ENCODE measurements at places on chromosomes 1 and 21. TPM values are rescaled to one million over a fixed set of nuclear protein-coding genes. Genes with fewer than 3 reads are reported as not detected.

ADGRL2 gene
- not detected for total RNA-seq

CFAP74 gene
- not detected for total RNA-seq

TIE1 gene
- total RNA-seq = not detected

OR2L2 gene
- not detected for total RNA-seq

- H3K36me3 ChIP-seq = no peaks in the 10 kb centered on the region
- H3K27ac ChIP-seq = no peak overlapping the region
- no peaks in the 10 kb centered on the region for H3K27me3 ChIP-seq
- H3K4me3 ChIP-seq = no peak overlapping the region
- no peak for DNase-seq
Observed at GRCh38 chr1:216075339-216075738, 347.9 kb downstream of the USH2A start.

- no peak overlapping the region for H3K27ac ChIP-seq
- no peaks in the 10 kb centered on the region for H3K36me3 ChIP-seq
- no peaks in the 10 kb centered on the region for H3K27me3 ChIP-seq
- no peaks in the 10 kb centered on the region for H3K4me1 ChIP-seq
- no peak overlapping the region for H3K4me3 ChIP-seq
Observed at GRCh38 chr1:44013949-44014348, 17.3 kb downstream of the SLC6A9 start.

DNA sequence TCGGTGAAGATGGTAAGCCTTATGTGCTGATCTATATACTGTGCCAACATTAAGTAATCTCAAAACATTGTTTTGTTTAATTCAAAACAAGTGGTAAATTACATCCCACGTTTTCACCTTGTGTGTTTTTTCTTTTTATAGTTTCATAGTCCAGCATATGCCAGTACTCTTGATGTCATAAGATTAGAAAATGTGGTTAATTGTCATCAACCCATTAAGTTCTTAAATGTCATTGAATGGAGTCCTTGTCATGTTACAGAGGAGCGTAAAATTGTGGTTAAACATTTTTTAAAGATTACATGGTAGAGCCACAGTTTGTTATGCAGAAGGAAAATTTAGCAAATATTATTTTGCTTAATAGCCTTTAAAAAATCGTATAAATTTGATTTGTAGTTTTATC lies 93.1 kb downstream of the FNBP1L start:
- H3K36me3 ChIP-seq = no peaks in the 10 kb centered on the region
- H3K4me3 ChIP-seq = no peak overlapping the region
- DNase-seq = no peak
- no peak overlapping the region for H3K27ac ChIP-seq
- no peaks in the 10 kb centered on the region for H3K27me3 ChIP-seq

GRCh38 chr1:119141020-119141424 lies 569 bp upstream of the WARS2 start:
- H3K4me3 ChIP-seq = peak overlapping the region; percentile 87
- DNase-seq = peak; percentile 72
- peaks cover 43% of the 10 kb centered on the region for H3K4me1 ChIP-seq
- no peaks in the 10 kb centered on the region for H3K36me3 ChIP-seq
- H3K27ac ChIP-seq = peak overlapping the region; percentile 72

DNA sequence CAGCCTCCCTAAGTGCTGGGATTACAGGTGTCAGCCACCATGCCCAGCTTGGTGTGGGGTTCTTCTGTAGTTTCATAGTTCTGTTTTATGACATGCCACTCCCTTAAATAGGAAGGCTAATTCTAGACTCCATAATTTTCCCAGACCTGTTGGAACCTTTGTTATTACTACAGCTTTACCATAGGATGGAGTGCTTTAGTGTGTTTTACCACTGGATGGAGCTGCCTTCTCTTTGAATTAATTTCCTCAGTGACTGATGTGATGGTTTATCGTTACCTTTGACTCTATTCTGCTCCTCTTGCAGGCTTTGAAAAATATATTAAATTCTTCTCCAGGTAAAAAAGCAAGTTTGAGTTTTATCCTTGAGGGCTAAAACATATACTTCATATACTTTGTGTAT lies 84.6 kb upstream of the NEK7 start:
- no peak overlapping the region for H3K27ac ChIP-seq
- H3K4me1 ChIP-seq = no peaks in the 10 kb centered on the region
- no peaks in the 10 kb centered on the region for H3K36me3 ChIP-seq
- H3K27me3 ChIP-seq = no peaks in the 10 kb centered on the region
- H3K4me3 ChIP-seq = no peak overlapping the region

DNA sequence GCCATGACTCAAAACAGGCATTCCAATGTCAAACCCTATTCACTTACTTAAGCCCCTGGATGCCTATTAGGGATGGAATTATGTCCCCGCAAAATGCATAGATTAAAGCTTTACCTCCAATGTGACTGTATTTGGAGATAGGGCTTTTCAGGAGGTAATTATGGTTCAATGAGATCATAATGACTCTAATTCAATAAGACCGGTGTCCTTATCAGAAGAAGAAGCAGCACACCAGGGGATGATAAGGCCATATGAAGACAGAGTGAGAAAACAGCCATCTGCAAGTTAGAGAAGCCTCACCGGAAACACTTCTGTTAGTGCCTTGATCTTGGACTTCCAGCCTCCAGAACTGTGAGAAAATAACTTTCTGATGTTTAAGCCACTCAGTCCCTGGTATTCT lies 1131.8 kb upstream of the TMPRSS15 start:
- H3K4me3 ChIP-seq = no peak overlapping the region
- no peak for DNase-seq
- no peak overlapping the region for H3K27ac ChIP-seq
- H3K27me3 ChIP-seq = no peaks in the 10 kb centered on the region

DNA sequence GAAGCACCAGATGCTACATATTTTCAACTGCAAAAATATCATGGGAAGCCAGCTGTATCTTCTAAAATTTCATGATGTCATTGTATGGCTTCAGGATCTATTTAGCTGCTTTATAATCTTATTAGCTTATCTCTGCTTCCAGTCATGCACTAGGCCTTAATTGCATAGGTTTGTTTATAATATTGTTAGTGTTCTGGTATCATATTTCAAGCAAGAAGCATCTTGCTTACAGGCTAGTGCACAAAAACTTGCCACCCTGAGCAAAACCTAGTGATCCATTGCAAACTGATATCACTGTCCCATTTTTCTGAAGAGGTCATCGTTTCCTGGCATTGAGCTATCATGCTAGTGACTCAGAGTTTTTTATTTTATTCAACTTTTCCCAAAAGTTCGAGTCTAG lies 15.7 kb upstream of the NRIP1 start:
- H3K27ac ChIP-seq = no peak overlapping the region
- H3K36me3 ChIP-seq = no peaks in the 10 kb centered on the region
- no peaks in the 10 kb centered on the region for H3K27me3 ChIP-seq
- DNase-seq = no peak
- no peaks in the 10 kb centered on the region for H3K4me1 ChIP-seq

DNA sequence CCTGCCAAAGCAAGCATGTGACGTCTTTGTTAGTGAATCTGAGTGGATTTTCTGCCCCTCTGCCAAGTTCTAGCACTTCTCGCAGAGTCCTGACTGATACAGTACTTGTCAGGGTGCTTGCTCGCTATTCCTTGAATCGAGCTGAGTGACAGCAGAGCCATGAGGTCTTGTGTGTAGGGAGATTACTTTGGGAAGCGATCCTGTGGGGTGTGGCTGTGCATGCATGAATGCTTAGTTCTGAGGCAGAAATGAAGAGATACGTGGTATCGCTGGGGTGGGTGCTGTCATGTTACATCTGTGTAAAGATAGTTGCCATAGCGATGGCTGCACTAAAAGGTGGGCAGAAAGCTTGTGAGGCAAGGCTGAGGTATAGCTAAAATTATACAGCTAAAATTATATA lies 19.3 kb upstream of the DNAJC28 start:
- H3K4me1 ChIP-seq = no peaks in the 10 kb centered on the region
- no peak overlapping the region for H3K27ac ChIP-seq
- H3K27me3 ChIP-seq = no peaks in the 10 kb centered on the region
- H3K4me3 ChIP-seq = no peak overlapping the region
- H3K36me3 ChIP-seq = peaks cover 76% of the 10 kb centered on the region

DNA sequence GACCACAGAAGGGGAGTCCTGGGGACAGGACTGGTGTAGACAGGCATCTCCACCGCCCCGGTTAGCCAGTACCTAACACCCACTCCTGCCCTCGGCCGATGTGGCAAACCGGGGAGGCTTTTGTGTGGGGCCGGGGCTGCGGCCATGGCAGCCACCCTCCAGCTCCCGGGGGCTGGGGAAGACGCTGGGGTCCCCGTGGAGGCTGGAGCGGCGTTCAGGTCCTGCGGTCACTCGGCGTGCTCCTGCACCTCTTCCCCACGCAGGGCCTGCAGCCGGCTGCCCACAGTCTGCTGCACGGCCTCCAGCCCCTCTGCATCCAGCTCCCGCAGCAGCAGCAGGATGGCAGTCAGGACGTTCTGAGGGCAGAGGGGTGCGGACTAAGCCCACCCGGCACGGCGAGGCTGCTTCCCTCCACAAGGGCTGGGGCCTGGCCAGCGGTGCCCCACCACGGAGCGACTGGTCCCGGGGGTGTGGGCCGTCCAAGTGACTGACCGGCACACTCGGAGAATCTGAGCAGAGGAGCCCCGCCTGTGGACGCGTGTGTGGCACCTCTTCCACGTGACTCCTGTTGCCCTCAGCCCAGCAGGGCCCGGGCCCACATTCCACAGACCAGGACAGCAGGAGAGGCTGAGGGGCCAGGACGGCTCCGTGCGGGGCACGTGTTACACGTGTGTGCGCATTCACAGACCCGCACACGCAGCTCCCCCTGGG lies 9.1 kb downstream of the CFAP410 start:
- peaks cover 7% of the 10 kb centered on the region for H3K4me1 ChIP-seq
- no peak overlapping the region for H3K4me3 ChIP-seq
- H3K27ac ChIP-seq = no peak overlapping the region
- no peaks in the 10 kb centered on the region for H3K27me3 ChIP-seq
- H3K36me3 ChIP-seq = no peaks in the 10 kb centered on the region
- DNase-seq = no peak

DNA sequence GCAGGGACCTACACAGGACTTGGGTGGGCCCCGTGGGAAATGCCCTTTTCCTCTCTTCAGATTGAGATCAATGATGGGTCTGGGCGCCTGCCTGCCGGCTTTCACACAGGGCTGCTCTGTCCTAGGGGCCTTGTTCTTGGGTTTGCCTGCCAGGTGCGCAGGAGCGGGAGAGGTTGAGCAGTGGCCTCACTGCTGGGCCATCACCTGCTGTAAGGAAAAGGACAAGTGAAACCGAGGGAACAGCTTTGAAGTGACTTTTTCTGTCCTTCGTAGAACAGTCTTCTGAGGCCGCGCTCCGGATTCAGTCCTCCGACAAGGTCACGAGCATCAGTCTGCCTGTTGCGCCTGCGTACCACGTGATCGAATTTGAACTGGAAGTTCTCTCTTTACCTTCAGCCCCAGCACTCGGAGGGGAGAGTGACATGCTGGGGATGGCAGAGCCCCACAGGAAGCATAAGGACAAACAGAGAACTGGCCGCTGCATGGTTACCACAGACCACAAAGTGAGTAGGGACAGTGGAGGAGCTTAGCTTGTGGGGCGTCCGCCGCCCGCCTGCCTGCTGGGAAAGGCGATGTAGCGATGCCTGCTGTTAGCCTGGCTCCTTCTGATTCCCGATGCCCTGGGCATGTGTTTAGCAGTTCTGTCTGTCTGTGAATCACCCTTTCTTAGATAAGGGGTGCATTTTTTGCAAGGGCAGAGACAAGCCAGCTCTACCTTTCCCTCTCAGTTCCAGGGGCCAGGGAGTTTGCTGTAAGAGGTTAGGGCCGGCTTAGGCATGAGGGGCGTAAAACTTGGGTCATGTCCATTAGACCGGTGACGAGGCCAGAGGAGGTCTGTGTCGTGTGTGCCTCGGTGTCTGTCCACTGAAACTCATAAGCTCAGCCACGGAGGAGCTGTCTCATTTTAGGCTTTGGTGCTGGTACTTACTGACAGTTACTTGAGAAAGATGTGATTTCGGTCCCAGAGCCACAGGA lies 19.5 kb upstream of the PWP2 start:
- H3K36me3 ChIP-seq = peaks cover 16% of the 10 kb centered on the region
- no peaks in the 10 kb centered on the region for H3K4me1 ChIP-seq

- no peaks in the 10 kb centered on the region for H3K36me3 ChIP-seq
- DNase-seq = no peak
- no peaks in the 10 kb centered on the region for H3K27me3 ChIP-seq
- H3K4me3 ChIP-seq = no peak overlapping the region
- H3K27ac ChIP-seq = no peak overlapping the region
- H3K4me1 ChIP-seq = peaks cover 16% of the 10 kb centered on the region
Observed at GRCh38 chr1:172885411-172885810, 165.3 kb downstream of the TNFSF18 start.

- peak overlapping the region; percentile 61 for H3K4me3 ChIP-seq
- H3K36me3 ChIP-seq = no peaks in the 10 kb centered on the region
- no peaks in the 10 kb centered on the region for H3K27me3 ChIP-seq
- no peak overlapping the region for H3K27ac ChIP-seq
Observed at GRCh38 chr1:62688687-62689085, 500 bp upstream of the DOCK7 start.

DNA sequence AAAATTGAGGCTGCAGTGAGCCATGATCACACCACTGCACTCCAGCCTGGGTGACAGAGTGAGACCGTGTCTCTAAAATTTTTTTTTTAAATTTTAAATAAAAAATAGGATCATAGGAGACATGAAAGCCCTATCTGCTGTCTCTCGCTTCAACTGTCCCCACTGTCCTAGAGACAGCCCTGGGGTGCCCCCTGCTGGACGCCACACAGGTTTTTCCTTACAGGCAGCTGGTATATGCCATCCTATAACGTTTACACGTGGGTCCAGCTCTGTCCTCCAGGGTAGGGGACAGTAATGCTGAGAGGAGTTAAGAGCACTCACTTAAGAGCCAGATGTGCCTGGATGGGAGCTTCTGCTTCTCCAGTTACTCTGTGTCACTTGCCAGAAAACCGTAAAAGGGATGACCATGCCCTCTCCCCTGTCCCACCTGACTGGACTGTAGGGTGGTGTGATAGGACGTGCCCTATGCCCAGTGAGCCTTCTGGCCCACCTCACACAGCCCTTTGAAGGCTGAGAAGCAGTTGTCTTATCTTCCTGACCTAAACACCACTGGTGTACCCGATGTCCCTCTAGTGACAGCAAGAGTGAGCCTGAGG lies 8.5 kb downstream of the FBXO2 start:
- no peak overlapping the region for H3K4me3 ChIP-seq
- no peaks in the 10 kb centered on the region for H3K27me3 ChIP-seq
- no peaks in the 10 kb centered on the region for H3K36me3 ChIP-seq
- peak; percentile 92 for DNase-seq

DNA sequence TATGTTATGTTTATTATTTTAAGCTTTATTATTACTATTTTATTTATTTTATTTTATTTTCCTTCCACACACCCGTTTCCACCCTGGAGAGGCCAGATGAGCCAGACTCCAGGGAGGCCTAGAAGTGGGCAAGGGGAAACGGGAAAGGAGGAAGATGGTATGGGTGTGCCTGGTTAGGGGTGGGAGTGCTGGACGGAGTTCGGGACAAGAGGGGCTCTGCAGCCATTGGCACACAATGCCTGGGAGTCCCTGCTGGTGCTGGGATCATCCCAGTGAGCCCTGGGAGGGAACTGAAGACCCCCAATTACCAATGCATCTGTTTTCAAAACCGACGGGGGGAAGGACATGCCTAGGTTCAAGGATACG lies 468 bp upstream of the MX1 start:
- H3K4me1 ChIP-seq = peaks cover 25% of the 10 kb centered on the region
- H3K27ac ChIP-seq = peak overlapping the region; percentile 35
- peak overlapping the region; percentile 77 for H3K4me3 ChIP-seq
- no peaks in the 10 kb centered on the region for H3K36me3 ChIP-seq
- no peak for DNase-seq
